ENCODE measurements at places on chromosomes 7 and 10.

- DNase-seq = peak; percentile 19
Observed at GRCh38 chr7:18350678-18351077, 144.9 kb upstream of the HDAC9 start.

DNA sequence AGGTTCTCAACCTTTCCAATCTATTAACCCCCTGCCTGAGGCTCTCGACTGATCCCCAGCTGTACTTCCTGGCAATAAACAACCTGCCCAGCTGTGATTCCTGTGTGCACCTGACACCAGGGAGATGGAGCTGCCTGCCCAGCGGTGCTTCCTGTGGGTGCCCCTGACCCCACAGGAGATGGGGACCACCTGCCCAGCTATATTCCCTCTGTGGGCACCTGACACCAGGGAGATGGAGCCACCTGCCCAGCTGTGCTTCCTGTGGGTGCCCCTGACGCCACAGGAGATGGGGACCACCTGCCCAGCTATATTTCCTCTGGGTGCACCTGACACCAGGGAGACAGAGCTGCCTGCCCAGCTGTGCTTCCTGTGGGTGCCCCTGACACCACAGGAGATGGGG, 184.0 kb downstream of the DIP2C start:
- DNase-seq = no peak

DNA sequence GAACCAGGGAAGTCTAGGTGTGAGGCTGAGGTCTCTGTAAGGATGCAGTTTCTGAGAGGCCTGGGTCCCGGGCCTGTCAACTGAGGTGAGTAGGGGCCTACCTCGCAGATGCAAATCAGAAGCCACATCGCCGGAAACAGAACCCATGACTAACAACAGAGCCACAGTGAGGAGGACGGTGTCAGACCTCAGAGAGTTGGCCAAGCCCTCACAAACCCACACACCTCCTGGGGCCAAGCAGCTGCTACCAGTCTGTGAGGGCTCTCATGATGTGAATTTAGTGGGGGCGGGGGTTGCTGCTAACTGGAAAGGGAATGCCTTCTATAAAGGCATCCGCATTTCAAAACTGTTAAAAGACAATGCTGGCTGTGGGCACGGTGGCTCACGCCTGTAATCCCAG, 103.0 kb downstream of the COBL start:
- DNase-seq = no peak

- no peak for DNase-seq
Observed at GRCh38 chr10:92238586-92239098, 52.2 kb downstream of the CPEB3 start.

DNA sequence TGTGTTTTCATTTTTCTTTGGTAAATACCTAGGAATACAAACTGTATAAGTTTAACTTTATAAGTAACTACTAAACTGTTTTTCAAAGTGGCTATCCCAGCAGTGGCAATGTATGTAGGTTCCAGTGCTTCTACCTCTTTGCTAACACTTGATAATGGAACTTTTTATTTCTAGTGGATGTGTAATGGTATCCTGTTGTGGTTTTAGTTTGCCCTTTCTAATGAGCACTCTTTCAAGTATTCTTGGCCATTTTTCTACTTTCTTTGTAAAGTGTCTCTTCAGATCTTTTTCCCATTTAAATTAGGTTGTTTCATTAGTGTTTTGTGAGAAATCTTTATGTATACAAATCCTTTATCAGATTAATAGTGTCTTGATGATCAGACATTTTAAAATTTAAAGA, 4.6 kb downstream of the KIF20B start:
- no peak for DNase-seq

DNA sequence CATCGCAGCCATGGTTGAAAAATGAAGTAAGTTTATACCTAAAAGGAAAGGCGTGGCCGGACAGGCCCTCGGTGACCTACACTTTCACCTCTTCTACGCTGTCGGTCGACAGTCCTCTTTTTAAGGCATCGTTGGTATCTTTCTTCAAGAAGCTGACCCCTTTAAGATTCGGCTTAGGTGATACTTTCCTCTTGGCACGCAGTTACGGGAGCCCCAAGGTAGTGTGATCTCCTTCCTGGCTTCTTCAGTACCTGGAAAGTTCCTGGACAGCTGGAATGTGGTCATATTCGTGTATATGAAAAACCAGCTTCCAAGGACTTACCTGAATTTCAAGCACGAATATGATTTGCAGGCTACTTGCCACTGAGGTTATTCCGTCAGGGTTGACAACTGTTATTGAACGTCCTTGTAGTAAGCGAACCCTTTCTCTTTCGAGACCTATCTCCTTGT, 885 bp upstream of the SYPL1 start:
- no peak for DNase-seq

- peak; percentile 2 for DNase-seq
Observed at GRCh38 chr10:72754275-72755032, 62.5 kb downstream of the MCU start.

GRCh38 chr10:75658036-75658435, 226.6 kb downstream of the LRMDA start:
- no peak for DNase-seq

- DNase-seq = peak; percentile 62
Observed at GRCh38 chr7:54788664-54789063, 29.7 kb upstream of the SEC61G start.

DNA sequence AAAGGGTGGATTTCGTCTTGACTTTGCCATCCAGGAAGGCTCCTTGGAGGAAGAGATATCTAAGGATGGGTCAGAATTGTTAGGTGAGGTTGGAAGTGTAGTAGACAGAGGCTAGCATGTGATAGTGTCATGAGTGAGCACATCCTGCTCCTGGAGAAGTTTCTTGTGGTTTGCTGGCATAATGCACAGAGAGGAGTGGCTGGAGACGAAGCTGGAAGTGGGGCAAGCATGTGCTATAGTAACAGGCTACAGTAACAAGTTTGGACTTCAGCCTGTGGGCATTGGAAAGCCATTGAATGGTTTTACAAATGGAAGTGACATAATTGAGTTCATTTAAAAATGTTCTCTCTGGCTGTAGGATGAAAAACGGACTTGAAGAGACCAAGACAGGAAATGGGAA, 175.6 kb upstream of the VWC2 start:
- DNase-seq = no peak

DNA sequence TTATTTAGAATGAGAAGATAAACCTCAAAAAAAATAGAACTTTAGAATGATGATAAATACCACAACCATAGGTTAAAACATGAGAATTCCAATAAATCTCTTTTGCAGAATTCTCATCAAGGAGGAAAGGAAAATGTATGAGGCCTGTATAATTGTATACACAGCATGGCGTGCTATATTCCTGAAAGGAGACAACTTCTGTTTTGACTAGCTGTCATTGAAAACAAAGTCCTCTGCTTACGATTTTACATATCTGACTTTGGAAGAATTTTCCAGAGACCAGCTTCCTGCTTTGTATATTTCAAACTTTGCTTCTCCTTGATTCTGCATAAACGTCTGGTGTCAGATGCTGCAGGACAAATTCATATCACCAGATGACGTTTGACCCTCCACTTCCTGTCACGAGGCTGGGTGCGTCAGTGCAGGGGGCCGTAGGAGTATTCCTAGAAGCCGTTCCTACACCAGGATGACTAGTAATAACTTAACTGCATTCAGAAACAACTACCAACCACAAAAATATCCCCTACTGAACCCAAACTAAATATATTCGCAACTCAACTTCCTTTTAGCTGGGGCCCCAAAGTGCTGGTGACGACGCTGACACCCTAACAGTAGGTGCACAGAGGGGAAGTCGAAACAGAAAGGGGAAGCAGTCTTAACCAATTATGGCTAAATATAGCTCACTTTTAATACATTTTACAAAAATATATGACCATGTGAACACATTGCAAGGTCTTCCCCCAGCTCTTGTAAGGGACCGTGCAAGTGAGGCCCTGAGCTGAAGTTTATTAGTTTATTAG, 178.6 kb upstream of the INHBA start:
- no peak for DNase-seq

GRCh38 chr10:61642676-61643075, 20.1 kb upstream of the CABCOCO1 start:
- DNase-seq = no peak

Measured in NCI-H82 (cell line).